ENCODE measurements at places on chromosomes 11 and 22. TPM values are rescaled to one million over a fixed set of nuclear protein-coding genes. Genes with fewer than 3 reads are reported as not detected.

The FGF3 gene
- polyA plus RNA-seq: not detected

The FADS2 gene
- polyA plus RNA-seq: 1,327 TPM

The PRCP gene
- polyA plus RNA-seq: 29.9 TPM

The SLC22A12 gene
- not detected for polyA plus RNA-seq

The GVQW3 gene
- 6.6 TPM for polyA plus RNA-seq

The CRKL gene
- 33.3 TPM for polyA plus RNA-seq

The SLC22A25 gene
- polyA plus RNA-seq: not detected

The TMEM45B gene
- 0.72 TPM for polyA plus RNA-seq

The POLR2F gene
- 205 TPM for polyA plus RNA-seq

The NXPE2 gene
- not detected for polyA plus RNA-seq

The PKNOX2 gene
- polyA plus RNA-seq: 2.7 TPM

The LRRC10B gene
- 1.1 TPM for polyA plus RNA-seq

The ZNF280B gene
- 1.4 TPM for polyA plus RNA-seq

The HEPN1 gene
- polyA plus RNA-seq: 0.07 TPM

The SEPTIN5 gene
- 73.4 TPM for polyA plus RNA-seq

The DCDC1 gene
- 0.08 TPM for polyA plus RNA-seq

The MYOD1 gene
- not detected for polyA plus RNA-seq
